ENCODE measurements at places on chromosomes 4 and X.

- DNase-seq: no peak
These were observed 1383.3 kb downstream of the FAM133A start for GRCh38 chrX:95057341-95057740.

- DNase-seq: no peak
These were observed 1559.7 kb upstream of the AGA start for GRCh38 chr4:179001918-179002317.

DNA sequence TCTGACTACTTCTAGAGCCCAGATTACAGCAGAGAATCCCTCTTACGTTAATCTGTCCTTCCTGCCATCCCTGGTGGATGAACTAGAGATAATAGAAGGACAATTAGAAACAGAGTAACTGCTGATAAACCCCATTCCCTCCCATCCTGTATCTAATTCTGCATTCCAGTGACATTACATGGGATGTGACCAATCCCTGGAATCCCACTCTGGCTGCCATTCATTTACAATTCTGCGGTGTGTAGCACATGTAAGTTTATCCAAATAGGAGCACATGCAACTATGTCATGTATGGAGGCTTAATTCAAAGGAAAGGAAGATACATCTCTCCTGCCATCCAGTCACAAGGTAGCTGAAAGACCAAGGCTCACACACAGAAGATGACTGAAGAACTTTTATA is 339.5 kb downstream of the GPAT3 start:
- no peak for DNase-seq

- peak; percentile 17 for DNase-seq
These were observed 35.4 kb upstream of the PPA2 start for GRCh38 chr4:105509291-105509690.

GRCh38 chr4:20493761-20494353 is 206.4 kb upstream of the PACRGL start:
- no peak for DNase-seq

DNA sequence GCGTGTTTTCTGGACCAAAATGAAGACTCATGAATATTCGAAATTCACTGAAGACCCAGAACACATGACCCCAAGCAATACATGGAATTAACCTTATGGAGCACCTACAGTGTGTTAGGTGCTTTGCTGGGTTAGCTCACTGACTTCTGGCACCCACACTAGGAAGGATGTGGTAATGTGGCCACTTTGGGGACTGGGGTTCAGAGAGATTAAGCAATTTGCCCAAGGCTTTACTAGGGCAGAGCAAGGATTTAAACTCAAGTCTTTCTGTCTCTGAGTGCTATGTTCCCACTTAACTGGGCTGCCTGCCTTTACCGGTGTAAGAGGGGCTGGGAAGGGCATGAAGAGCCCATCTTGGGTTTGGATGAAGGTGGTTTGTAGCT is 162.0 kb upstream of the ATP6AP2 start:
- peak; percentile 44 for DNase-seq

GRCh38 chrX:19347916-19348315 is 4.2 kb downstream of the PDHA1 start:
- no peak for DNase-seq

DNA sequence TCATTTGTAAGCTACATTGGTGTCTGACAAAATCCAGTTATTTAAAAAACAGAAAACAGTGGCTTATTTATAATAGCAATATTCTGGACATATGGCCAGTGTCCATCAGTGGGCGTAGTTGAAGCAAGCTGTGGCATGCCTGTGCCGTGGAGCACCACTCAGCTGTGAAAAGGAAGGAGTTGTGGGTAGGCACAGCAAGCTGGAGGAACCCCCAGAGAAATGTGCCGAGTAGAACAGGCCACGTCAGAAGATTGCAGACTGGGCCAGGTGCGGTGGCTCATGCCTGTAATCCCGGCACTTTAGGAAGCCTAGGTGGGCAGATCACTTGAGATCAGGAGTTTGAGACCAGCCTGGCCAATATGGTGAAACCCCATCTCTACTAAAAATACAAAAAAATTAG is 102.4 kb downstream of the GPR143 start:
- DNase-seq: peak; percentile 21

- no peak for DNase-seq
These were observed 236.7 kb downstream of the SLITRK2 start for GRCh38 chrX:146054311-146054710.

GRCh38 chrX:32642283-32642682 is 569.1 kb downstream of the DMD start:
- DNase-seq: no peak

DNA sequence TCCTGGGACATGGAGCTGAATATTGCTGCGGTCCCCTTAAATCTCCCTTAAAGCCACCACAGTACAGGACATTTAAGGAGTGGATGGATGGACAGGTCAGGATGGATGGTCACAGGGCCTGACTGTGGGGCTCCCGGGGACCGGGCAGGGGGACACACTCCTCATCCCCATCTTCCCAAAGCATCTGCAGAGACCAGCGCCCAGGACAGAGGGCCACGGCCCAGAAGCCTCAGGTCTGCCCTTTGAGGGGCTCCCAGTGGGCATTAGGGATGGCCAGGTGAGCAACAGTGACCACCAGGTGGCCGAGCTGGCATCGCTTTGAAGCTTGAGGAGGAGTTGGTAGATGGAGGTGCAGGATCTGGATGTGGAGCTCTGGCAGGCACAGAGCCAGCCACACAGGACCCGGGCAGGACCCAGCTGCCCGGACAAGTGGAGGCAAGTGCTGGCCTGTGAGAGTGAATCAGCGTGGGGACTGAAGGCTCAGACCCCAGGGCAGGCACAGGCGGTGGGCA is 51.4 kb downstream of the ABLIM2 start:
- no peak for DNase-seq

DNA sequence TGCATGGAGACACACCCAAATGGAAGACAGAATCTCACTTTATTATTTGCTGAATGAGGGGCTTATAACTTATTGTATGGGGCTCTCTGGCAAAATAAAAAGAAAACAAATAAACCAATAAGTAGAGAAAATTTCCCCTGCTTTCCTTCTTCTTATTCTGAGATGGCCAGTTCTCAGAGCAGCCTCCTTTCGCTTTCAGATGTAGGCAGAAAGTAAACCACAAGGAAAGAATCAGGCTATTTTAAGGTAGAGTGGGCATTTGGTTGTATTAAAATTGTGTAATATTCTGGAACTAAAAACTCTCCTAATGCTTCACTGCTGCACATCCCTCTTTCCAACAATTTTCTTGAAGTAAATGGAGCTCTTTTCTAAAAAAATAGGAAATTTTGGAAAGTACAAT is 241.8 kb downstream of the GALNTL6 start:
- DNase-seq: peak; percentile 64

DNA sequence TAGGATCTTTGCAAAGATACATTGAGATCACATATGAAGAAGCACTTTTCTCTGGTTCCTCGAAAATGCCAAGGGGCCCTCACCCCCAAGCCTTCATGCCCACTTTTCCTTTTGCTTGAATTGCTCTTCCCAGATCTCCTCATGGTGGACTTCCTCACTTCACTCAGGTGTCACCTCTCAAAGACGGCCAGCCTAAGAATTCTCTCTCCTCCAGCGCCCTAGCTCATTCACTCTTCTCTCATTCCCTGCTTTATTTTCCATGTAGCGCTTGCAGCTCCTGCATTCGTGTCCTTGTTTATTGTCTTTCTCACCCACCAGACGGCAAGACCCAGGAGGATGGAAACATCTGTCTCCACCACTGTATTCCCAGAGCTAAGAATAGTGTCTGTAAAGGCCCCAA is 32.9 kb downstream of the CCKAR start:
- DNase-seq: no peak

GRCh38 chr4:14636563-14636962 is 365.7 kb upstream of the CPEB2 start:
- peak; percentile 6 for DNase-seq

- no peak for DNase-seq
These were observed 23.3 kb downstream of the NKX3-2 start for GRCh38 chr4:13521047-13521446.

DNA sequence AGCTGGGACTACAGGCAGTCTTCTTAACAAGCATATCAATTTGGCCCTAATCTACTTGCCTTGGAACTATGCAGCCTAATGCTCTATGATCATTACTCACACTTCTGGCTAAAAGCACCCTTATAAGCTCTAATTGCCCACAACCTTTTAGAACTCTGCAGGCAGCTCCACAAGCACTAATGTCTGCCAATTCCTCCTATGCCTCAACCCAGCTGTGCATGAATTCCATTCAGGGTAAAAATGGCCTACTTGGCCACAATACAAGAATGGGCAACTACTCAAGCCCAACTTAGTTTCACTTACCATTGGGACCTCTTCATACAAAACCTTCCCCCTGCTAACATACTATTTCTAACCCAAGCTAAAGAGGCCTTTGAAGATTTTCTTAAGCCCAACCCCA is 51.7 kb downstream of the ZNF718 start:
- no peak for DNase-seq

GRCh38 chr4:7359400-7360062 is 75.2 kb downstream of the PSAPL1 start:
- DNase-seq: no peak

GRCh38 chrX:109040057-109040456 is 303.7 kb upstream of the IRS4 start:
- no peak for DNase-seq

GRCh38 chrX:121733514-121733913 is 686.1 kb downstream of the GLUD2 start:
- no peak for DNase-seq

- DNase-seq: no peak
These were observed 984.1 kb upstream of the GRID2 start for GRCh38 chr4:91319556-91320268.

GRCh38 chr4:77040854-77041725 is 34.7 kb downstream of the CCNI start:
- DNase-seq: no peak

GRCh38 chr4:139279760-139280620 is at the start of gene MGARP:
TSS of gene MGARP (minus strand) at chr4:139280225. CDS start at chr4:139280158, 67 bp downstream.
- peak; percentile 17 for DNase-seq

GRCh38 chr4:150023489-150023888 is 54.8 kb upstream of the DCLK2 start:
- DNase-seq: no peak

GRCh38 chrX:33892670-33893069 is 239.4 kb downstream of the FAM47A start:
- DNase-seq: no peak

GRCh38 chr4:38242101-38242500 is 281.9 kb downstream of the PTTG2 start:
- no peak for DNase-seq

DNA sequence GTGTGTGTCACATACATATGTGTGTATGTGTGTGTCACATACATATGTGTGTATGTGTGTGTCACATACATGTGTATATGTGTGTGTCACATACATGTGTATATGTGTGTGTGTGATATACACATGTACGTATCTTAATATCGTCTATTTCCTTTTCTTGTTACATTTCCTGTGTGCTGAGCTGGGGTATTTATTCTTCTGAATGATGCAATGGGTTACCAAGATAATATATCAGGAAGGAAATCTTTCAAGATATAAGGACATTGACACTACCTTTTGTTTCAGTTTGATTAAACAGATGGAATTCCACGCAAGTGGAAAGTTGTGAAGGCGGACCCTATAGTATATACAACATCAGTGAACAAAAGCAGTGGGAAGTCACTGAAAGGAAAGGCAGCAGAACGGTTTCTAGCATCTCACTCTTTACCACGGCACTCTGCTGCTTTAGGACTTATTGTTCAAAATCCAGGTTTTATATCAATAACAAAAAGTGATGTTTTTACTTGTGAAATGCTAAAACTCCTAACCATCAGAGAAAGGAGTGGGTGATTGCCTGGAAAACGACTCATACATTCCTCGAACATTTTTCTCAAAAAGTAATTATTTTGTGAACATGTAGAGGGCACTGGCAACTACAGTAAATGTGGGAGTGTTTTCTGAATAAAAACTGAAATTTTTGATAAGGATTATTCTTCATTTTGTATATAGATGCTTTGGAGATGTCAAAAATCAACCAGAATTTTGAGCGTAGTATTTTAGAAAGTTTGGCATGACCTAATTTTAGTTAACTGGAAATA is 43.1 kb upstream of the IL21 start:
- no peak for DNase-seq

All from GM12865 (cell line).